ENCODE measurements at places on chromosomes 5 and 9.

GRCh38 chr5:109695005-109695926, 5.5 kb downstream of the MAN2A1 start:
- no peak for DNase-seq

GRCh38 chr5:179137016-179137642, 77.0 kb downstream of the ZNF354C start:
- DNase-seq = no peak

DNA sequence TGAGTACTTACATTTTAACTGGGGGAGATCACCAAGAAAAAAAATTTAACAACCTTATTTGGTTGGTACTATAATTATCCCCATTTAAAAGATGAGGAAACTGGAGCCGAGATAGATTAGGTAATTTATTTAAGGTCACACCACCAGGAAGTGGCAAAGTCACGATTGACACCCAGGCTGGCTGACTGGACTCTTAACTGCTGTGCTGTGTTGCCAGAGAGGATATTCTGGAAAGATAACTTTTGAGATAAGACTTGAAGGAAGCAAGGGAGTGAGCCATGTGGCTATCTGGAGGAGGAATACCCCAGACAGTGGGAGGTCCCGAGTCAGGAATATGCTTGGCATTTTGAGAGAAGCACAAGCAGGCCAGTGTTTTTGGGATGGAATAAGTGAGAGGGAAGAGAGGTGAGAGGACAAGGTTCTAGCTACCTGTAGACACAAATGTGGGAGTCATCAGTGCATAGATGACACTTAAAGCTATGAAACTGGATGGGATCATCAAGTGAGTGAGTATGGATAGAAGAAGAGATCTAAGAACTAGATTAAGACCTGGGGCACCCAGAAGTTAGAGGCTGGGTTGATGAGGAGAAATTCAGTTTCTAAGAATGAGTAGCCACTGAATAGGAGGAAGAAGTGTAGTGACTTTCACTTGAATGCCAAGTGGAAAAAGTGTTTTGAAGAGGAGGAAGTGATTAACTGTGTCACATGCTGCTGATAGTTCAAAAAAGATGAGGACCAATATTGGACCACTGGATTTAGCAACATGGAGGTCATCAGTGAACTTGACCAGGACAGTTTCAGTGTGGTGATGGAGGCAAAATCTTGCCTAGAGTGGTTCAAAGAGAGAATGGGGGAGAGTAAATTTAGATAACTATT, 25.6 kb downstream of the PDE8B start:
- DNase-seq = no peak

DNA sequence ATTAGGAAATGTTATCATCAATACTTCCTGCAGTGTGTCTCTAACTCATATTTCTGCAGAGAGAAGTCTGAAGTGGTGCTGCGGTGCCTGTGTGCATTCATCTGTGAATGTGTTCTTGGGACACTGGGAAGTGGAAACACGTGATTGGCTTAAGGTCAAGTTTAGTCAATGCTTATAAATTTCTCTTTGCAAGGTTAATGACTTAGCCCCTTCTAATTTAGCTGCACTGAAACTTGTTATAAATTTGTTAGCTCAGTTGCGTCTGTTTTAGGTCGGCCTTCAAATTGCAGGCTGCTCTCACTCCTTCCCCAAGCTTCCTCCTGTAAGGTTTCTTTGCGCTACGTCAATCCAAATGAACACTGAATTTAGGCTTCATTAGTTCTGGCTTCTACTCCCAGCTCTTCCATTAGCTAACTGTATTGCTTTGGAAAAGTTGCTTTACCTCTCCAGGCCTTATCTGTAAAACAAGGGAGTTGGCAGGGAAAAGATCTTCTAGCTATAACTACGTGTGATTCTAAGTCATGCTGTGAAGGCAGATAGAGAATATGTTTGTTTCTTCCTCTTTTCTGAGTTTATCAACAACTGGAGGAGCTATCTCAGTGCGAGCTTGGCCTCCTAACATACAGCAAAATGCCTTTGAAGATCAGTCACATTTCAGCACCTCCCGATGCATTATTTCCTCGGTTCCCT, 341.8 kb downstream of the NFIB start:
- no peak for DNase-seq

- DNase-seq = no peak
Measured at GRCh38 chr9:118268046-118268445, 563.8 kb downstream of the TLR4 start.

DNA sequence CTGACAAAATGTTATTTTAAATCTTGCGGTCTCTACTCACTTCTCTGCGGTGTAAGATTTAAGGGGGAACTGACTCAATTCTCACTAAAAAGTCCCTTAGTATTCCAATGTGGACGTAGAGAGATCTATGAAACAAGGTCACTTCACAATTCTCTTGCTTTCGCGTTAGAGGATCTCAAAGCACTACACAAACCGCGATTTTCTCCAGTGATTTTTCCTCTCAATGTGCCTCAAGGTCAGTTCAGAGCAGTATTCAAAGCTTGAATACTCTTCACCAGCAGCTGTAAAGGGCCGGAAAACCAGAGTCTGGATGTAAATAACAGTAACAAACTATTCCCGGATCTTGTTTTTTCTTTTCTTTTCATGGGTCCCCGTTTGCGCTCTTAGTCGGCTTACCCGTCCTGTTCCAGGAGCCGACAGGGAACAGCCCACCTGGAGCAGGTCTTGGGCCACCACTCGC, 128.2 kb downstream of the TMEM161B start:
- no peak for DNase-seq

DNA sequence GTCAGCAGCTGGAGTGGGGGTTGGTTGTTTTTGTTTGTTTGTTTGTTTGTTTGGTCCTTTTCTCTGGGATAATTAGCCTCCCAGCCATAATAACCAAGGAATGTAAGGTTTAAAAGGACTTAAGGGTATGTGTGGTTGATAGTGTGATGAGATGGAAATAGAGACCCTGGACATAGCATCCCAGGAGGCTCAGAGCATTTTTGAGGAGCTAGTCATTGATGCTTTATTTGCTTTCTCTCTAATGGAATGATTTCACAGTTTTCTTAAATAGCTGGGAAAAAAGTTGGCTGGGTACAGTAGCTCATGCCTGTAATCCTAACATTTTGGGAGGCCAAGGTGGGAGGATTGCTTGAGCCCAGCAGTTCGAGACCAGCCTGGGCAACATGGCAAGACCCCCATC, 45.1 kb downstream of the TTC1 start:
- no peak for DNase-seq

GRCh38 chr9:366620-367019, 152.0 kb downstream of the DOCK8 start:
- no peak for DNase-seq

GRCh38 chr9:29816954-29817703, 2243.8 kb upstream of the C9orf72 start:
- no peak for DNase-seq

- no peak for DNase-seq
Measured at GRCh38 chr5:68843624-68844364, 250.0 kb upstream of the SLC30A5 start.

DNA sequence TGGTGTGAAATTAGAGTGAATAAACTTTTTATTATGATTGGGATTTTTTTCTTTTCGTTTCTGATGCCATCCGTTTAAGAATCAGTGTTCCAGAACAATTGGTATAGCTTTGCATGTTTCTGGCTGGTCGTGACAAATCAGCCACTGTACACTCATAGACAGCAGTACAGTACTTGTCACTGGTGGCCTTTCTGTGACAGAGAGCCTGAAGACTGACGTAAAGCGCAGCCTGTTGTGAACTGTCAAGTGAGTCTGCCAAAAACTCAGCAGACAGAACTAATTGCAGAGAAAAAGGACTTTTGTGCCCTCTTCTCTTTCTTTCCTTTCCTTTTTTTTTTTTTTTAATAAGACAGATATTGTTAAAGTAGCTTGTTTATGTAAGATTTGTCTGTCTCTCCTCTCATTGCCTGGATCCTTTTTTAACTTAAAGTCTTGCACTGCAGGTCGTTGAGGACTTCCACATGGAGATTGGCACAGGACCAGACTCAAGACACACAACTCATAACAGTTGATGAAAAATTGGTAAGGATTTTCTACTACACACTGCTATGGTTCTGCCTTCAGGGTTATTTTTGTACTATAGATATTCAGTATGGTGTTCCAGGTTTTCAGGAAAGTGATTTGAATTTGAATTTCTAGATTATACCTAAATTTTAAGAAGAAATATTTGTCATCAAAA, 42.7 kb downstream of the NDUFS4 start:
- DNase-seq = peak; percentile 37

- DNase-seq = no peak
Measured at GRCh38 chr9:125391704-125392103, 130.1 kb downstream of the GAPVD1 start.

GRCh38 chr9:36317766-36318165, 59.5 kb upstream of the GNE start:
- no peak for DNase-seq

DNA sequence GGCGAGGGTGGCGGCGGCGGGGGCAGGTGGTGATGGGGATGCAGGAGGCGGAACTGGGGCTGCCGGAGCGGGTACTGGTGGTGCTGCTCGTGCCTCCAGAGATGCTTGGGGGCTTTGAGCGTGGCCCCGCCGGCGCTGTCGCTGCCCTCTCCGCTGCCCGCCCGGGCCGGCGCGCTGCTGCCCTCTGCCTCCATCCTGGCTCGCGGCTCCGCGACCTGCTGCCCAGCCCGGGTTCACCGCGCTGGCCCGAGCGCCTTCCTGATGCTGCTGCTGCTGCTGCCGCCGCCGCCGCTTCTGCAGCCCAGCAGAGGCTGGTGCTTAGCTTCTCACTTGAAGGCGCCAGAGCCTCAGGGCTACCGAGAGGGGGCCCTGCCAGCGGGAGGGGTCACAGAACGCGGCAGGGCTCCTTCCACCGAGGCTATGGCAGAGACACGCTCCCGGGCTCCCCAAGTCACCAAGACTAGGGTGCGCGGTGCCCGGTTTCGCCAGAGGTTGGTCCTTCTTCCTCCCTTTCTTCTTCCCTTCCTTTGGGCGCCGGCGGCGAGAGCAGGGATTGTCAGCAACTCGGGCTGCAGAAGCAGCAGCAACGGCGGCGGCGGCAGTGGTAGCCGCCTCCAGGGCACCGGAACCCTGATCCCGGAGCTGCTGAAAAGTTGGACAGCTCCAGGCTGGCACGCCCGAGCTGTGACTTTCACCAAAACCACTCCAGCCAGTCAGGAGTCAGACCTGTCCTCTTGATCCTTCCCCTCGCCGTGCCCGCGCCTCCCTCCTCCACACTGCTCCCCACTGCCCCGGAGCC, at the start of gene PDE4D:
Gene PDE4D (minus strand): TSS at position 298 of the 799 bp plus-strand sequence.
- DNase-seq = peak; percentile 69

- no peak for DNase-seq
Measured at GRCh38 chr5:173029499-173029921, 26.6 kb upstream of the CREBRF start.

- DNase-seq = no peak
Measured at GRCh38 chr9:133014696-133015095, 16.1 kb upstream of the GTF3C5 start.

DNA sequence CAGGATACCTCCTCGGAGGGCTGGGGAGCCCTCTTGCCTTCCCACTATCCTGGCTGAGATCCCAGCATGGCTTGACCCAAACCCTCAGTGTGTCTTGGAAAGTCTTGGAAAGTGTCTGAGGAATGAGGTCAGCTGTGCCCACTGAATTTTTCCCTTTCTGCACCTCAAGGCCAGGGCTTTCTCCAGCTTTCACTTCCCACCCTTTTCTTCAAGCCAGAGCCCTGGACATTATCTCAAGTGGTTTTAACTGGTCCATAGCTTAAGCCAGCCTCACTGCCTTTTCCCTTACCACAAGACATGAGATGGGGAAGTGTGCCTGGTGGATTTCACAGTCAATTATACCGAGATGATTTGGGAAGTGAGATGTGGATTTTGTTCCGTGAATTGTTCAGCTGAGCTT, 35.7 kb upstream of the LHX2 start:
- no peak for DNase-seq

DNA sequence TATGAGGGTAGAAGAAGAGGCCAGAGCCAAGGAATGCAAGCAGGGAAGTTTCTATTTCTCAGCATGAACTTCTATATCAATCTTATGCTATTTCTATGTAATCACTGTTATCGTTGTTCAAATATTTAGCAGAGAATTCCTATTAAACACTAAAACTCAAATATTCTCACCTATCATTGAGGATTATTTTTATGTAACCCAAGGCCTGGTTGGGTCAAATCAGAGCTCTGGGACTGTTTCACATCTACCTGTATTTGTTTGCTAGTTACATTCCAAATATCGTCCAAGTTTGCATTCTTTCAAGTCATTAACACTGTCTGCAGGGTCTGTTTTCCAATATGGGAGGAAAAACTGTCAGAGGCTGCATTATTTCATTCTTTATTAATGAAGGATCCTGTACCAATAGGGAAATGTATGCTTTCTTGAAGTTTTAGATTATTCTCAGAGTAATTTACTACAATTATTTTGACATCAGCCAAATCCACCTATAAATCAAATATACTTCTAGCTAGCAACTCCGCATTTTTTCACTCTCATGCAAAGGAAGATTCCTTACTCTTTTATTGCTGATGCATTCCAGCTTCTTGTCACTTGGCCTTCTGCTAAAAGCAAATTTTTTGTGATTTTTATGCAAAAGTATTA, 52.2 kb downstream of the LURAP1L start:
- DNase-seq = no peak

DNA sequence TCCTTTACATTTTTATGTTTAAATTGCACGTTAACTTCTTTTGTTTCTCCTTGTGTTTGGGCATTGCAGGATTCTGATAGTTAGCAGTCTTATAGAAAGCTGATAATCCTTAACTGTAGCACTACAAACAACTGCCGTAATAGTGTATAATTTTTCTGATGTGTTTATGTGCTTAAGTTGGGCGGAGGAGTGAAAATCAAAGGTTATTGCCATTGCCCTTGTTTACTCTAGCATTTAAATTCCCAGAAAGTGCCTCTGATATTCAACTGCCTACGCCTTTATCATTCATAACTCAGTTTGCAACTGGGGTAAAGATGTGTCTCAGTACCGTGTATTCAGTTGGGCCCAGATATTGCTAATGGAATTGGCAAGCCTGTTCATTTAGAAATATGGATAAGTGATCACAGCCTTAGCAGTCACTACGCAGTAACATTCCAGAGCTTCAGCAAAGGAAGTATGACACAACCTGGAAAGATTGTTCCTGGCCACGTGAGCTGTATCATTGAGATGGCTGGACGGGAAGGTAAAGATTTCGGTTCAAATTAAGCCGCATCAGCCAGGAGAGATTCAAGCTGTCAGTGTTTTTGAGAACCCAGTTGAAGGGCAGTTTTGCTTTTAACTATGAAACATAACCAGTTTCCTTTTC, 28.1 kb upstream of the LRRTM2 start:
- no peak for DNase-seq

DNA sequence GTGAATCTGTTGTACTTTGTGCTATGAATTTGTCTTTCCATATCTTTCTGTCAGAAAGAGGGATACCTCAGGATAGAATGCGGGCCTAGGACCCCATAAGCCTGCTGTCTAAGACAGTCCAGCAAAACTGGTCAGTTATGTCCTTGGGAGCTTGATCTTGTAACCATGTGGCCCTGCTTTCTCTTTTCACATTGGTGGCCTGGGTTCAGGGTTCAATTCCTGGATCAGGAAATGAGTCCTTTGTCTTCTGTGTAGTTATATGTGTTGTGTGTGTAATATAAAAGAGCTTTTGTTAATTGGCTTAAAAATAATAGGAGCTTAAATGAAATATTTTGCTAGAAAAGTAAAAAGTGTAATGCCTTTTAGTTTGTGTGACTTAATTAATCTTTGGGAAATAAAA, 16.9 kb downstream of the FREM1 start:
- no peak for DNase-seq

- no peak for DNase-seq
Measured at GRCh38 chr5:133367984-133368383, 244.4 kb downstream of the FSTL4 start.

GRCh38 chr9:127876026-127876763, 1.3 kb downstream of the AK1 start:
- DNase-seq = no peak

All from right lung (tissue), 10 donors.